ENCODE measurements at places on chromosomes 1 and 21.
A peak's percentile ranks its signal among the peaks of the same experiment; 100 is the strongest.

- no peak for DNase-seq
Measured at GRCh38 chr1:23013657-23014056, 2.0 kb downstream of the TEX46 start.

GRCh38 chr1:232704694-232705680, 75.1 kb upstream of the SIPA1L2 start:
- no peak for DNase-seq

DNA sequence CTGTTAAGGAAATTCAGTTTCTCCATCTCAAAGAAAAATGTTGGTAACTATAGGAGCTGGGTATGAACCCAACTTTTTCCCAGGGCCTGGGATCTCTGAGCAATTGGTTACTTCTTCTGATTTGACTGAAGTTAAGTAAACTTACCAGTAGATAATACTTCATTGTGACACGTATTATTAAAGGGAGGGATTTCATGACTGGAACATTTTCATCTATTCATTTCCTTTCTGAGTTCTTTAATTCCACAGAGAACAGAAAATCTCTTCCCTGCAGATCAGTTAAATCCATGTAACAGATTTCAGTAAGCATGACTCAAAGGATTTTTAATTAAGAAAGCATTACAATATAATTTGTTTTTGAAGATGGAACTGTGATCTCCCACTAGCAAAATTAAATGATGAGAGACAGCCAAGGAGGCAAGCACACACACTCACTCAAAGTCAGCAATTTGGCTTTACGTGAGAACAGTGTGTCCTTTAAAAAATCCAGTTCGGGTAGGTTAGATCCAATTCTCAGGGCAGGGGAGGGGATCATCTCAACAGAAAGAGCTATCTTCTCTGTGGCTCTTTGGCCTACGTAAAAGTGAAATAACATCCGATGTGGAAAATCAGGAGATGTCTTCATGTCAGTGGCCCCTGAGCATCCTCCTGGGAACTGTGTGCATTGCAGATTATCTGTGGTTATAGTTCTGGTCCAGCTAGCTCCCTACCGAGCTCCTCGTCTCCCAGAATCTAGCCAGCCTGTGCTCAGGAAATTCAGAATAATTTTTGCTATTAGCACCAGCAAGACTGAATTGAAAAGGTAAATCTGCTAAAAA, 10.8 kb upstream of the MYOC start:
- DNase-seq: no peak

GRCh38 chr1:81068726-81069125, 732.0 kb upstream of the ADGRL2 start:
- no peak for DNase-seq

- DNase-seq: no peak
Measured at GRCh38 chr1:96313216-96313615, 408.4 kb upstream of the PTBP2 start.

GRCh38 chr1:58933599-58933926, 149.7 kb upstream of the JUN start:
- DNase-seq: no peak

DNA sequence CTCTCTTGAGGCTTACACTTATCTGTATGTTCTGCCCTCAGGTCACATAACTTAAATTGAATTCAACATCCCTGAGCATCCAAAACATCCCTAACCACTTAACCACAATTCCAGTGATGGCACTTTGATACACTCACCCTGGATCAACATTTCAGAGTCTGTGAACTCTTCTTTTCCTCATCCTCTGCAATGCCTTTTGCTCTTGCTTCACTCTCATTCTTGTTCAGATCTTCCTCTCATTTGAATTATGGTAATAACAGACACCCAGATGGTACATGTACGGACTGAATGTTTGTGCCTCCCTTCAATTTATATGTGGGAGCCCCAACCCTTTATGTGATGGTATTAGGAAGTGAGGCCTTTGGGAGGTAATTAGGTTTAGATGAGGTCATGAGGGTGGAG, 33.4 kb downstream of the PTGER3 start:
- DNase-seq: no peak

DNA sequence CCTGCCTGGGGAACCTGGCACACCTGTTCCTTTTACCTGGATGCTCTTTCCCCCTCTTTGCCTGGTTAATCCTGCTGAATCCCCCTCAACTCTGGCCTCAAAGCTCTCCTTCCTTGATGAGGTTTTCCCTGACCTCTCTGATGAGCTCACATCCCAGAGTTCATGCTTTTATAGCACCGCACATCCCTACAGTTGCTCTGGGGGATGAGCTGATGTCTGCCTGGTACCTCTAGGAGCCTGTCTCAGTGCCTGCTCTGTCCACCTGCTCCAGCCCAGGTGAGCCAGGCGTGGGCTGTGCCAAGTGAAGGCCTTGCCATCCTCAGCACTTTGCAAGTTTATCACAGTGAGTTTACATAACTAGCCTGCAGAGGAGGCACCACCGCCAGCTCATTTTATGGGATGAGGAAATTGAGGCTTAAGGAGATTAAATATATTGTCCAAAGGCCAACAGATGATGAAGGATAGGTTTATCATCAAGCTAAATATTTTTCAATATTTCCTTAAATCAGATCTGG, 58.6 kb upstream of the TMPRSS2 start:
- DNase-seq: no peak

- DNase-seq: peak; percentile 95
Measured at GRCh38 chr1:23484253-23485001, 448 bp upstream of the ASAP3 start.

GRCh38 chr1:111789666-111790316, 34.1 kb downstream of the DDX20 start:
- no peak for DNase-seq

DNA sequence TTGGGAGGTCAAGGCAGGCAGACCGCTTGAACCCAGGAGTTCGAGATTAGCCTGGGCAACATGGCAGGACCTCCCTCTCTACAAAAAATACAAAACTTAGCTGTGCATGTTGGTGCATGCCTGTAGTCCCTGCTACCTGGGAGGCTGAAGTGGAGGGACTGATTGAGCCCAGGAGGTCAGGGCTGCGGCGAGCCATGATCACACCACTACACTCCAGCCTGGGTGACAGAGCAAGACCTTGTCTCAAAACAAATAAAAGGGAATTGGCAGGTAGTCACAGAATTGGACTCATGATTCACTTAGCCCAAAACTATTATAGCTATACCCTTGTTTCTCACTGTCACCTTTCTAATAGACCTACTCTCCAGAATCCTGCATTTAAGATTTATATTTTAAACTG, 5.5 kb downstream of the TADA1 start:
- DNase-seq: no peak

DNA sequence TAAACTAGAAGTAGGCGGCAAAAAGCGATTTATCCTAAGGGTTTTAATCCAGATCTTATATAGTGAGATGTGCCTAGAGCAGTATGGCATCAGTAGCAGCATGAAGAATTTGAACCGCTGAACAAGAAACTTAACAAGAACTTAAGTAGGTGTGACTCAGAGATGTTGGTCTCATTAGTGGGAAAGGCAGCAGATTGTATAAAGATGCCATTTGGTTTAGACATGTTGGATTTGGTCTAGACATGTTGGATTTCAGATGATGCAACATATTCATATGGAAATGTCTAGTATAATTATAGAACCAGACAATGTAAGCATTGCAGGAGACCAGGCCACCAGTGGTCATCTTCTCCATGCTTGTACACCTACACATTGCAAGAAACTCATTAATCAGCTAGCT, 42.1 kb upstream of the ZP4 start:
- no peak for DNase-seq

DNA sequence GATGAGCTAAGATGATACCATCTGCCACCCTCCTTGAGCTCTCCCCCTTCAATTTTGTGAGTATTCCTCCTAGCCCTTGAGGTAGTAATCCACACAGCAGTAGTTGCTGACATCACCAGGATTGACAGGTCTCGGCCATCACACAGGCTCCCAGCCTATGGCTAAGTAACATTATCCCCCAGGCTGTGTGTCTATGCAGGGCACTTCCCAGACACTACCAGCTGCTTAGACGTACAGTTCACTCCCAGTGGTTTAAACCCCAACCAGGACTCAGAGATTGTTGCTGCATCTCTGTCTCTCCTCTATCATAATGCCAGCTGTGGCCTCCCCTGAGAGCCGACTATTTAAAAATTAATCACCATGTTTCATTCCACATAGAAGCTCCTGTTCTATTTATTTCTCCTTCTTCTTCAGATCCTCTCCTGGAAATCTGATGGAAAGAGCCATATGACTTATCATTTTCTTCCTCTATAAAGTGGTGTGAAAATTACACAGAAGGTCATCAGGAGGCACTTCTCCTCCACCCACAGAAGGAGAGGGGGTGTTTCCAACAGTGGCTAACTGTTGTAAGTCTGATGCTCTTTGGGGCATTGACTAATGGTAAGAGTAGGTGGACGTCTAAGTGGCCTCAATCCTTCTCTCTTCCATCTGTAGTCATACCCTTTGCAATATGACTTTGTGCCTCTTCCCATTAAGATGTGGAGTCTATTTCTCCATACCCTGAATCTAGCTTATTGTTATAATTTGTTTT, 396.3 kb downstream of the SETD4 start:
- DNase-seq: no peak

- DNase-seq: no peak
Measured at GRCh38 chr1:38740487-38740886, 119.1 kb downstream of the RRAGC start.

GRCh38 chr21:38351176-38351959, 94.6 kb downstream of the KCNJ15 start:
- no peak for DNase-seq

DNA sequence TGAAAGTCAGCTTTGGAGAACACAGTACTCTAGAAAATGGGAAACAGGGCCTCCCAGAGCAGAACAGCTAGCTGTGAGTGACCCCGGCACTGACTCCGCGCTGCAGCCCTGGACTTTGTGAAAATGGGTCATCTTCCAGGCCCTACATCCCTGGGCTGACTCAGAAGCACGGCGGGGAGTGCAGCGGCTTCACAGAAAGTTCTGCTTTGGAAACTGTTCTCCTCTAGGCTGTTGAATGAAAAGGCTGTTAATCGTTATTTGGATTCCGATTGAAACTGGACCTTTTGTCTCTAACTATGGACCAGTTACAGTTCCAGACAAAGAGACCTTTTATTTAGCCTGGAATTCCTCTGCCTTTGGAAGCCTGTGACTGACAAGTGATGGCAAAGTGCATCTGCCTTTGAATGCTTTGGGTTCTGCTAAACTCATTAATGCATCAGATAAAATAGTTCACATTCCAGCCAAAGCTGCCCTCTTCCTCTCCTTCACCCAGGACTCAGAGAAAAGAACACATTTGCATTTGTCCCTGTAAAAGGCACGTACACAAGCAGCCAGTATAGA, 144.9 kb upstream of the HOOK1 start:
- no peak for DNase-seq

GRCh38 chr1:234965111-234965510, 163.5 kb downstream of the TOMM20 start:
- DNase-seq: no peak

- DNase-seq: no peak
Measured at GRCh38 chr1:205208811-205209210, 2.7 kb downstream of the DSTYK start.
